Activated naive CD8-positive, alpha-beta T cell treated with anti-CD3 and anti-CD28 coated beads for 36 hours (primary cell): ENCODE measurements at places on chromosomes 1 and 21.
A peak's percentile ranks its signal among the peaks of the same experiment; 100 is the strongest.

GRCh38 chr21:32844653-32845436 lies 73.3 kb upstream of the PAXBP1 start:
- no peak for DNase-seq

DNA sequence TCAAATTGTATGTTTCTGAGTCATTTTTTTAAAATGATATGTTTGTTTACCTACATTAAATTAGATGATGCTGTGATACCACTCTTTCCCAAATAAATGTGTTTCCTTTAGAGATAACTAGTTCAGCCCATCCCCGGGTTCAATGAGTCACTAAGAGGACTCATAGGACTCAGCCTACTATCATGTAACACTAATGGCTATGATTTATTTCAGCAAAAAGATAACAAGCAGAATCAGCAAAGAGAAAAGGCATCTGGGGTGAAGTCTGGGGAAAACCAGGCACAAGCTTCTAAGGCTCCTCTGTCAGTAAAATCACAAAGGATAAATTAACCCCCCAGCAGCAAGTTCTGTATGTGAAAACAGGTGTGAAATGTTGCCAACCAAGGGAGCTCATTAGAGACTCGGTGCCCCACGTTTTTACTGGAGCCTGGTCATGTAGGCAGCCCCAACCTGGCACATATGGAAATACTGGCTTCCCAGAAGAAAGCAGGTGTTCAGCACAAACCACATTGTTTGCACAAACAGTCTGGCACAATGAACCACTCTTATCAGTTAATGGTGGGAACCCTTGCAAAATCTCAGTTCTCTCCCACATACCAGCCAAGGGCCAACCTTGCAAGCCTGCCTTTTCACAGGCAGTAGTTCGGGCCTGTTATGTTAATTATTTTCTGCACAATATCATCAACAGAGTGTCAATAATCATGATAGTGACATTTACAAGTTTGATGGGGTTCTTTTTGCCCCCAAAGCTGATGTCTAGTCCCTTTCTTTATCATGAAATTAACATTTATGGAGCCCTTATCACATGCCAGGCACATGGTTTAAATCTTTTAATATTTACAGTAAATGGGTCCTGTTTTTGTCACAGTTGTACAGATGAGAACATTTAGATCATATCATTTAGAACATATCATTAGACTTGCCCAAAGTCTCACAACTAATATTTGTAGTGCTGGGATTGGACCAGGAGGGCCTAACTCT lies 23.1 kb upstream of the CNN3 start:
- no peak for DNase-seq

DNA sequence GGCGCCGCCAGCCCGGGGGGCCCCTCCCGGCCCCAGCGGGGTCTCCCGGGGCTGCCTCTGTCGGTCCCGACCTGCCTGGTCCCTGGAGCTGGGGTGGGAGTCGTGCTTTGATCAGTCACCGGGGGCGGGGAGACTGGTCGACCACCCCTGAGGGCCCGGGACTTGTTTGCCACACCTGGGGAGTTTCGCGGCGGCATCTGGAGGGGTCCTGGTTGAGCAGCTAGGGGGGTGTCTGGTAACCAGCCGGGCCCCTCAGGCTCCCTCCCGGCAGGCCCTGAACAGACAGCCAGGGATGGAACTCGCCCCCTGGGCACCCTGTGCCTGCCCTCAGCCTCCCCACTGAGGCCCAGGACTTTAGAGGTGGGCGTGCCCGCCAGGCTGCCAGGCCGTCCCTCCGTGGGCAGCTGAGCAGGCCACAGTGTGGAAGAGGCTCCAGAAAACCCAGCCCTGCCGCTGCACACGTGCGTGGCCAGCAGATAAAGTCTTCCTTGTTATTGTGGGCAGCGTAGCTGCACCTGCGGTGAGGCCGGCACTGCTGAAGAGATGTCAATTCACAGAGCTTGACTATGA lies 13.3 kb upstream of the SAMD11 start:
- DNase-seq: no peak

- no peak for DNase-seq
Measured at GRCh38 chr1:173050865-173051264, at the start of gene TNFSF18. TNFSF18 (minus strand) TSS chr1:173050941; CDS start chr1:173050896, 45 bp downstream.

DNA sequence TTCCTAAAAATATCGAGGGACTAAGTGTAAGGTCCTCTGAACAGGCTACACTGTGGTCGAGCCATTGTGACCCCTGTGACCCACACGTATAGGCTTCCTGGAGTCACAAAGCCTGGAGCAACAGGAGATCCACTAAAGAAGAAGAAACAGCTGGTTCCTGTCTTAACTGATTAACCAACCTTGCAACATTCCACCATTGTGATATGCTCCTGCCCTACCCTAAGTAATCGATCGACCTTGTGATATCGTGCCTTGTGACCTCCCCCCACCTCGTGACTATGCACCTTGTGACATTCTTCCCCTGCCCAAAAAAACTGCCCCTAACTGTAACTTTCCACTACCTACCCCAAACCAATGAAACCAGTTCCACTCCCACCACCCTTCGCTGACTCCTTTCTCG lies 304.6 kb upstream of the FAM78B start:
- DNase-seq: no peak

- DNase-seq: peak; percentile 19
Measured at GRCh38 chr1:99264201-99265021, at the start of gene PLPPR4. PLPPR4 (plus strand) TSS chr1:99264492; CDS start chr1:99264594, 102 bp downstream.

DNA sequence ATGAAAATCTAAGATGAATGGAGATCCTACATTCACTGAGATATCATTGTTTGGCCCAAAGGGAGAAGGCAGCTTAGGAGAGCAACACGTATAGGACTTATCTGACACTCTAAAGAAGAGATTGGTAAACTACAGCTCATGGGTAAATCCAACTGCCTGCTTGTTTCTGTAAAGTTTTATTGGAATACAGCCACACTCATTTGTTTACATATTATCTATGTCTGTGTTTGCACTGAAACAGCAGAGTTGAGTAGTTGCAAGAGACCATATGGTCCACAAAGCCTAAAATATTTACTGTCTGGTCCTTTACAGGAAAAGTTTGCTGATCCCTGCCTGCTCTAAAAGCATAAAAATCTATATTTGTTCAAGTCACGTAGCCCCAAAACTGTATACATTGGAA lies 14.3 kb upstream of the LRRC53 start:
- DNase-seq: no peak

GRCh38 chr1:54518489-54518888 lies 29.5 kb upstream of the ACOT11 start:
- no peak for DNase-seq

GRCh38 chr1:38991638-38992411 lies 749 bp downstream of the AKIRIN1 start:
- DNase-seq: peak; percentile 12

DNA sequence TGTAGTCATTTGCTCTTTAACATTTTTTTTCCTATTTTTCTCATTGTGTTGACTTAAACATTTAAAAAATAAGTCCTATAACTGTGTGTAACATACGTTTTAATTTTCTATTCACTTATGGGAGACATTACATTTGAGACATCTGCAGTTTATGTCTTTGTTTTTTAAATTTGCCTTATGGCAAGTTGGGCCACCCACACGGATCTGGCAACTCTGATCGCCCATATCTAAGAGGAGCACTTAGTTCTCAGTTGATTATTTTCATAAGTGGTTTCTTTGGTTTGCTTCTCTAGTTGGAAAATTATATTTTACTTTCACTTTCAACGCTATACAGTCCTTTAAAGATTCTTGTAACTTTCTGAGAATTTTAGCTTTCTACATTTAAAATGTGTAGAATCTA lies 13.8 kb upstream of the ZNF124 start:
- no peak for DNase-seq

DNA sequence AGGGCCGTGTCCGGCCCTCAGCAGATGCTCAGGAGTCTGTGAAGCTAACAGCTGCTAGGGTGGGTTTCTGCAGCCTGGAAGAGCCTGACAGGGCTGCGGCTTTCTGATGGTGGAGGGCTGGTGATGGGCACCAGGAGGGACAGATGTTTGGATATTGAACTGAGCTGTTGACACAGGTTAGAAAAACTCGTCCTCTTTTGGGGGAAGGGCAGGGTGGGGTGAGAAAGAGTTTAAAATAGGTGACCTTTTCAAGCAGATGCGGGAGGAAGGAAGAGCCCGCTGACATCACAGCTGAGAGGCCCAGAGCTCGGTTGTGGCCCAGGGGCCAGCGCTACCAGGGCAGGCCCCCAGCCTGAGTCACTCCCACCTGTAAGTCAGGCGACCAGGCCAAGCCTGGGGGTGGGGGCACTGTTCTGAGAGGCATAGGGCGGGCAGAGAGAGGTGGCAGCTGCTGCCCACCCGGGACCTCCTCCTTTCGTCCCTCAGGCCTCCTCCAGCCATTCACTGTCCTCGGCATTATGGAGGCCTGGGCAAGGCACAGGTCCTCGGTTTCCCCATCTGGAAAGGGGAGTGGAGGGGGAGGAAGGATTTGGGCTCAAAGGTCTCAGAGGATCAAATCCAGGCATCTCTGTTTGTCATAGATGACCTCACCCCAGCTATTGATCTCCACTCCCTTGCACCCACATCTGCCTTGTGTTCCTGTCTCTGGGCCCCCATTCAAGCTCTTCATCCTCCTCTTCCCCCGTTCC lies 32.3 kb upstream of the ID3 start:
- DNase-seq: peak; percentile 84

DNA sequence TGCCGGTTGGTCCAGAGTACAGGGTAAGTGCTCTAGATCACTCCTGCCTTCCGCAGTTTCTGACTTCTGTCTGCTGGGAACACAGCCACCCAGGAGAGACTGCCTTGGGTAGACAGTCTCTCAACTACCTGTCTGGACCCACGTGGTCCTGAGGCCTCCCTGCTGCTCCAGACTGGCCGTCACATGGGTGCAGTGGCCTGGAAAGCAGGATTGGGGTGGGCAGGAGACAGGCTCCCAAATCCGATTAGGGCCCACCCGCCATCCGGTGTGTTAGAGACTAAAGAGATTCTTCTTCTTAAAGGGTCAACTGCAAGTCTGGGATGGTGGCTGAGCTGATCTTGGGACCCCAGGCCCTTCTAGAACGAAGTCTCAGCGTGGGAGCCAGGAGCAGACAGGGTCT lies 105.5 kb downstream of the EBNA1BP2 start:
- no peak for DNase-seq

DNA sequence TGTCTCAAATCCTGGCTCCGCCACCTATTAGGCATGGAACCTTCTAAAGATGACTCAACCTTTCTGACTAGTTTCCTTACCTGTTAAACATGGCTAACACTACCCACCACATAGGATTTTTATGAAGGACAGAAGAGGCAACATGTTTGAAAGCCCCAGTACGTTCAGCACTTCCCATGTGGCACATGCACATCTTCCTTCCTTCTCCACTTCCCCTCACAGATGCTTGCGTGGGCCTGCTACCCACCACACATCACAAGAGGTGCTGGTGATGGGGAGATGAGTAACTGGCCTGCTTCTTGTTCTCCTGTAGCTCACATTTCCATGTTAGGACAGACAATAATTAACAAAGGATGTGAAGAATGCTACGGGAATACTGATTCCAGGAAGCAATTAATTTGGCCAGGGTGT lies 7.1 kb downstream of the ZBTB21 start:
- DNase-seq: peak; percentile 25

- no peak for DNase-seq
Measured at GRCh38 chr1:69492286-69492685, 75.4 kb upstream of the LRRC7 start.

DNA sequence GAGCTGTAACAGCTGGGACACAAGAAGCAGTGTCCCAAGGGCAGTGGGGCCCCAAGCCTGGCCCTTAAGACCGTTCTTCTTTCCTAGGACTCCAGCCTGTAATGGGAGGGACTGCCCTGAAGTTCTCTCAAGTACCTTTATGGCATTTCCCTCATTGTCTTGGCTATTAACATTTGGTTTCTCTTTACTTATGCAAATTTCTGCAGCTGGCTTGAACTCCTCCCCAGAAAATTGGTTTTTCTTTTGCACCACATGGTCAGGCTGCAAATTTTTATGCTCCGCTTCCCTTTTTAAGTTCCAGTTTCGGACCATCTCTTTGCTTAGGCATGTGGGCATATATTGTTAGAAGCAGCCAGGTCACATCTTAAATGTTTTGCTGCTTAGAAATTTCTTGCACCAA lies 3.1 kb upstream of the MROH9 start:
- DNase-seq: no peak

- no peak for DNase-seq
Measured at GRCh38 chr1:4978660-4979390, 324.4 kb downstream of the AJAP1 start.

DNA sequence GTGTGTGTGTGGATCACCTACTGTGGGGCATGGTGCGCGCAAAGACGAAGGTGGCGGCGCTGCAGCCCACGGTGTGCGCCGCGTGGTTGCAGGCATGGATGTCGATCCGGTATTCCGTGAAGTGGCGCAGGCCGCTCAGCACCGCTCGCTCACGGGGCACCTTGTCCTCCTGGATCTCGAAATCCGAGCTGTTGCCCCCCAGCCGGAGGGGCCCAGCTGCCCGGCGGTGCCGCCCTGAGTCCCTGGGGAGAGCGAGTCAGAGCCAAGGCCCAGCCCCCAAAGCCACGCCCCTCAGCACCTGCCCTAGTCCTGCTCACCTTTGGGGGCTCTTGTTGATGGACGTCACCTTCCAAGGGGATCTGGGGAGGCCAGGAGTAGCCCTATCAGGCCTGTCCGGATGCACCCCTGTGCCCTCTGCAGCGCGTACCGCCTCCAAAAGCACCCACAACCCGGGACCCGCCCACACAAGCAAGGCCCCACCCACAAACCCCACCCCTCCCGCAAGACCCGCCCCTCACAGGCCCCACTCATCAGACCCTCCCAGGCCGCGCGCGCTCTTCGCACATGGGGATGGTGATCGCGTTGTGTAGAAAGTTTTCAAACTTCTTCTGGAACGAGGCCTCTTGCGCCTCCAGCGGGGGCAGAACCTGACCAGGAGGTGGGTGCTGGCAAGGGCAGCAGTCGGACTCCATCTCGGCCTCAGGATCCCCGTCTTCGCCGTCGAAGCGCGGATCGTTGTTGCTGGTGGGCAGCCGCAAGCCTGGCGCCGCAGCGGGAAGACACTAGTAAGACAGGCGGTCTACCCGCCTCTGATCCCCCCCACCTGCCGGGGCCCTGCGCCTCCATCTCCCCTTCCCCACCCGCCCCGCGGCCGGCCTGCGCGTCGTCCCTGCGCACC lies 13.6 kb downstream of the INSRR start:
- DNase-seq: peak; percentile 32

- no peak for DNase-seq
Measured at GRCh38 chr1:157090771-157091170, 8.8 kb downstream of the ETV3L start.

DNA sequence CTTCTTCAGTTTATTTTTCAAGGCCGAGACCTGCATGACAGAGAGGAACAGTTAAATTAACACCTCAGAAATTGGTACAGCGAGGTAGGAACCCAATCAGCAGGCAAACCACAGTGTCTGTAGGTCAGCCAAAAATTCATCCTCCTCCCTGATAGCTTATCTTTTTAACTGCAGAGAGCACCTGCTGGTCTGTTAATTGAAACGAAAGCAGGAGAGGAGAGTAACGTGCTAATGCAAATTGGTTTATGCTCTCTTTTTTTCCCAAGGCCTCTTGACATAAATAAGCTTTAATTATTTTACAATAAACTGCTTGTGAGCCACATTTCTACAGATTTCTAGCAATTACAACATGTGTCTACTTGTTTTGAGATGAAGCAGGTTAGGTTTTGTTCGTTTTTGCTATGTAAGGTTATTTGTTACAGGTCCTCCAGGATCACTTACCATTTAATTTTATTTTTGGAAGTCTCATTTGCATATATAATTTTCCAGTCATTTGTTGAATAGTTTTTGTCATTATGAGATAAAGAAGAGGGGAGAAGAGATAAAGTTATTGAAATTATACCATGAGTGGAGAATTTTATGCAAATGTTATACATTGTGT lies 179.9 kb downstream of the DENND1B start:
- DNase-seq: no peak
